ENCODE measurements at places on chromosomes 7 and 10. TPM values are rescaled to one million over a fixed set of nuclear protein-coding genes. Genes with fewer than 3 reads are reported as not detected.

Gene MKRN1
- 40.0 TPM for total RNA-seq

DNA sequence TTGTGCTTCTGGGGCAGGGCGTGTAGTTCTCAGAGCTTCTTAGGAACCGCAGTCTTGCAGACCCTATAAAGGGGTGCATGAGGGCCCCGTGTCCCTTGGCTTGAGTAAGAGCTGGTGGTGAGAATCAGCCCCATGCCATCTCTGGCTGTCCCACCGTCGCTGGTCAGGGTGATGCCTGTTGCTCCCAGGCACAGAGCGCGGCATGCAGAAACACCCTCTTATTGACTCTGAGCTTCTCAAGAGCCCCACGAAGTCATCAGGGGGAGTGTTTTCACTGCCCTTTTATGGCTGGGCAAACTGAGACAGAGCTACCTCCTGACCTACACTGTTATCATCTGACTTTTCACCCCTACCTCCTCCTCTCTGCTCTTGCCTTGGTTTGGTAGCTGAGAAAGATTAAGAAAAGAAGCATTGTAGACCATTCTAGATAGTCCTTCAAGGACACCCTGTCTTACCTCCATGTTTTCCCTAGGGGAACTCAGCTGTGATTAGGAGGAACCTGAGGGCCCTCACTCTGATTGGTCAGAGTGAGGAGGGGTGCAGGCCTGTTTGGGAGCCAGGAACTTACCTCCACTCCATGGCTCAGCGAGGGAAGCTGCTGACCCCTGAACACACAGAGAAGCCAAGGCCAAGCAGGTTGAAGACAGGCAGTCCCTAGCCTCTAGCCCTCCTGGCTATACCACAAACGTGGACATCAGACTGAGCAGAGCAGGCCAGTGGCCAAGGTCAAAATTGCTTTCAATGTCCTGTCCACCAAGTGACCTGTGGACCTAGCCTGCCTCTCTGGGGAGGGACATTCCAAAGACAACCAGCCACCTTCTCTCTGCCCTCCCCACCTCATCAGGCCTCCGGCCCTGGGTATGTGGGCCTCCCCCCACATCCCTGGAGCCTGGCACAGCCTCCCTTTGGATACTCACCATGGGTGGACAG, 17.6 kb downstream of the UNC5B start:
- DNase-seq: no peak

Gene GIMAP1
- total RNA-seq: not detected

- DNase-seq: no peak
These were observed 115.1 kb downstream of the GALNT11 start for GRCh38 chr7:152140560-152140959.

DNA sequence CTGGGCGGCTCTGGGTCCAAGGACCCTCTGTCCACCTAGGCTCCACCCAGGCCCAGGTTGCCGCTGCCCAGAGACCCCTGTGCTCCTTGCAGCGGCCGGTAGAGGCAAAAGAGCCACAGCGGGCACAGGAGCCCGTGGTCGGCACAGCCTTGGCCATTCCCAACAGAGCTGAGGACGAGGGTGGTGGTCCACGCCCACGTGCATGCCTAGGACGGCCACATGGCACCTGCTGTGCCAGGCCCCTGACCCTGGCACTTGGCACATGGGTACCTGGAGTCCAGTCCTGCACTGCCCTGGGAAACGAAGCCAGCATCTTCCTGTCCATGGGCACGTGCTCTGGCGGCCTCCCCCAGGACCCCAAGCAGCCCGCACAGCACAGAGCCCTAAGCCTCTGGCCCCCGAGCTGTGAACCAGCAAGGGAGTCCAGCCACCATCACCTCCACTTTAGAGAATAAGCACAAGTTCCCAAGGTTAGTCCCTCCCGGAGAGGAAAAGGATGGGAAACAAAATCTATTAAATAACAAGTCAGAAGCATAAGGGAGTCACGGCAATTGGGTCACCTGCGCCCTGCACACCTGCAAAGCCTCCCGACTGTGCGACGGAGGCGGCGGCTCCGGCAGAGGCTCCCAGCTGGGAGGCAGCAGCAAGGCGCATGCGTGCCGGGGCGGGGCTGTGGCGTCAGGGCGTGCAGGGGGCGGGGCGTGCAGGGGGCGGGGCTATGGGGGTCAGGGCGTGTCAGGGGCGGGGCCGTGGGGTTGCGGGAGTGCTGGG, 59.1 kb downstream of the STK32C start:
- no peak for DNase-seq

Gene ADAMTS14
- 1.3 TPM for total RNA-seq

Gene EBF3
- total RNA-seq: not detected

DNA sequence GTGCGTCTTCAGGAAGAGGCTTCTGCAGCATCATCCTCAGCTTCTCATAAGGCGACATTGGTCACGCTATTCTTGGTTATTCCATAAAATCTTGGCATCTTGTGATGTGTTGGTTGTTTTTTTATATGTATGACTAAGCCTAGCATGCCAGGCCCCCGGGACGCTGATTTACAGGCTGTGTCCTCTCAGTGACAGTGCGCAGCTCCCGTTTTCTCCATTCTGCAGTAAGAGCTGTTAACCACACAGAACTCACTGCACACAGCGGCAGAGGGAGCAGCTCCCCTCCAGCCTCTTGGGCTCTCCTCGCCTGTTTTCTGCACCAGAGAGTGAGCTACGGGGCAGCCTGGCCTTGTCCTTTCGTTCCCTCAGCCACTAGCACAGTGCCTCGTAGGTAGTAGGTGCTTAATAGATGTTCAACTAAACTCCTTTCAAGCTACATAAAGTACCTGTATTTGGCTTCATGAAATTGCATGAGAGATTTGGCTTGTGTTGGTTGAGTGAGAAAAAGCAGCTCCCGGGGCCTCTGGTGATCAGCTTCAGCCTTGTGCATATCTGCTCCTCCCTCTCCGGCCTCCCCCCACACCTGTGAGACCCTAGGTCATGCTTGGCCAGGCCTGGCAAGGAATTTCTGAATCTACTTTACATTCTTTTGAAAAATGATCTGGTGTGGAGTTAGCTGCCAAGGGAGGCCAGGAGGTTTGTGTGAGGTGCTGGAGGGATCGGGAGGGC, 116.2 kb downstream of the WDR37 start:
- DNase-seq: no peak

Gene TMEM26
- total RNA-seq: 0.23 TPM

Gene MMD2
- not detected for total RNA-seq

DNA sequence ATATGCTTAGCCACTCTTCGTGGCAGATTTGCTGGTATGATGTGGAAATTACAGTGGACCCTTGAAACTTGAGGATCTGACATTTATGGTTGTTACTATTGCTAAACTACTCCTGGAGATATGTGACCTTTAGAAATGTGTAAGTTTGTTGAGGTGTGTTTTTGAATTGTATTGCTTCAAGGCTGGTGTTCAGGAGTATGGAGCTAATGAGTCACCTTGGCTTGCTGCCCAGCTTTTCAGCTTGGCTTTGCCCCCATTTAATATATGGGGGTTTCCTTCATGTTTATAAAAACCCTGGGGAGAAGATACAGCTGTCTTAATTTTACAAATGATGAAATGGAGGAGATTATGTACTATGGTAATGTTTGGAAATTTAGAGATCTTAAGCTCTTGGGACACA, 11.6 kb downstream of the HBP1 start:
- DNase-seq: no peak

- no peak for DNase-seq
These were observed 258.6 kb upstream of the TCERG1L start for GRCh38 chr10:131569851-131570715.

DNA sequence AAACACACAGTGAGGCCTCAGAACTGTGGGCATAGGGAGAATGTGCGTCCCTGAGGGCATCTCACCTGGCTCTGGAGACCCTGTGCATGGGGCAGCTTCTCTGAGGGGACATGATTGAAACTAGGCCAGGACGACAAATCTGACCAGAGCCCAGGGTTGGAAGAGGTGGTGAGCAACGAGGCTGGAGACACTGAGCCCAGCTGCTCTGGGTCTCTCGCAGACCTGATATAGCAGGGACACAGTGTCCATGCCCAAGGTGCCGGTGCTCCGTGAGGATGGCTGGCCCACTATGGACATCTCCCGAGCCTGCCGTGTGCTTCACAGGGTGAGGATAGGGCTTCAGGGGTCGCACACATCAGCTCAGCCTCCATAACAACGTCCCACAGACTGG, 49.3 kb upstream of the INSIG1 start:
- no peak for DNase-seq

GRCh38 chr7:123499211-123499970, 35.0 kb downstream of the IQUB start:
- DNase-seq: no peak

GRCh38 chr10:31999070-31999660, 57.1 kb downstream of the KIF5B start:
- no peak for DNase-seq

DNA sequence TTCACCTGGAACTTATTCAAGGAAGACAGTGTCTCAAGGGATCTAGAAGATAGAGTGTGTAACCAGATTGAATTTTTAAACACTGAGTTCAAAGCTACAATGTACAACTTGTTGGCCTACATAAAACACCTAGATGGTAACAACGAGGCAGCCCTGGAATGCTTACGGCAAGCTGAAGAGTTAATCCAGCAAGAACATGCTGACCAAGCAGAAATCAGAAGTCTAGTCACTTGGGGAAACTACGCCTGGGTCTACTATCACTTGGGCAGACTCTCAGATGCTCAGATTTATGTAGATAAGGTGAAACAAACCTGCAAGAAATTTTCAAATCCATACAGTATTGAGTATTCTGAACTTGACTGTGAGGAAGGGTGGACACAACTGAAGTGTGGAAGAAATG, 10.9 kb downstream of the IFIT3 start:
- DNase-seq: no peak

Gene CCL26
- not detected for total RNA-seq

Gene SPDYE5
- not detected for total RNA-seq

DNA sequence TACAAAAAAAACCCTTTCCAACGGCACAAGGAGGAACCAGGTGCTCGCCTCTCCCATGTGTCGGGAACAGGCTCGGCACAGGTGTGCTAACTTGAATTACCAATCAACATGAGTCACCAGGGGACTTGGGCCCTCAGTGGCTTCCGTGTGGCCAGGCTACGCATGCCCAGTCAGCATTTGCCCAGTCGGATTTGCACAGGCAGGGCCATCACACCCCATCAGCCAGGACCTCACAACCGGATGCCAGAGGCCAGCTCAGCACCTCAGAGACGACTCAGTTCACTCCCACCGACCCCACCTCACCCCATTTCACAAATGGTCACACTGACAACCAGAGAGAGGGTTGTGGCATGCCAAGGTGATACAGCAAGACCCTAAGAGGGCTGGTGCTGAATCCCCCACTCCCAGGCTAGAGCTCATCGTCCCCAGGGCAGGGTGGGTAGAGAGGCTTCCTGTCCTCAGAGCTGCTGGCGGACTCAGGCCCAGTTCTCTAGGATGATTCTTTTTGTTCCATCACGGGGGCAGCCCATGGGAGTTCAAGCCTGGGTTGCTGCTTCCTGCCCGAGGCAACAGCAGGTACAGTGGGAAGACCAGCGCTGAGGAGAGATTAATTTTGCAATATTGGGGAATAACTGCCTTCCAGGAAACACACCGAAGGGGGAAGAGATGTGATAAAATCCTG, 13.6 kb downstream of the ANXA11 start:
- DNase-seq: no peak

Gene ADAM12
- 4.3 TPM for total RNA-seq

GRCh38 chr10:111511751-111512150, 434.9 kb downstream of the ADRA2A start:
- no peak for DNase-seq

Gene FAM25A
- total RNA-seq: not detected

- DNase-seq: no peak
These were observed 87.2 kb upstream of the UNC5B start for GRCh38 chr10:71124921-71125748.

Gene ANKRD1
- 127 TPM for total RNA-seq

GRCh38 chr7:70355198-70356020, 757.1 kb downstream of the AUTS2 start:
- DNase-seq: no peak

GRCh38 chr7:108135446-108136190, 5.5 kb upstream of the LAMB4 start:
- no peak for DNase-seq

Gene TM9SF3
- total RNA-seq: 77.1 TPM

- no peak for DNase-seq
These were observed 237.5 kb upstream of the HPS1 start for GRCh38 chr10:98684019-98684899.

- no peak for DNase-seq
These were observed 93.4 kb downstream of the PIP4K2A start for GRCh38 chr10:22620929-22621328.

Gene CACNB2
- not detected for total RNA-seq

Gene CFAP43
- total RNA-seq: 0.14 TPM

GRCh38 chr10:132187430-132188138, 836 bp downstream of the DPYSL4 start:
- no peak for DNase-seq

DNA sequence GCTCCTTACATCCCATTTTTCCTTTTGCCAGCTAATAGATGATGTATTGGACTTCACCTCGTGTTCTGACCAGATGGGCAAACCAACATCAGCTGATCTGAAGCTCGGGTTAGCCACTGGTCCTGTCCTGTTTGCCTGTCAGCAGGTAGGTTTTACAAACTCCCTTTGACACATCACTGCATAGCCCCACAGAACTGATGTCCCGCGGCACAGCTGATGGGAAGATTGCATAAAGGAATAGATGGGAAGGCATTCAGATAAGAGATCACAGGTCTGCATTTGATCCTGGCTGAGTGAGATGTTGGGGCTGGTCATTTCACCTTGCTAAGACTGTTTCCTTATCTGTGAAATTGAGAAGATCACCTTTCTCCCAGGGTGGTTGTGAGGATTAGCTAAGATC, 37.9 kb downstream of the PDSS1 start:
- DNase-seq: no peak

GRCh38 chr7:29853789-29854188, 47.5 kb downstream of the WIPF3 start:
- DNase-seq: no peak

Gene MYPN
- total RNA-seq: 0.36 TPM

Gene BAMBI
- total RNA-seq: 12.6 TPM

DNA sequence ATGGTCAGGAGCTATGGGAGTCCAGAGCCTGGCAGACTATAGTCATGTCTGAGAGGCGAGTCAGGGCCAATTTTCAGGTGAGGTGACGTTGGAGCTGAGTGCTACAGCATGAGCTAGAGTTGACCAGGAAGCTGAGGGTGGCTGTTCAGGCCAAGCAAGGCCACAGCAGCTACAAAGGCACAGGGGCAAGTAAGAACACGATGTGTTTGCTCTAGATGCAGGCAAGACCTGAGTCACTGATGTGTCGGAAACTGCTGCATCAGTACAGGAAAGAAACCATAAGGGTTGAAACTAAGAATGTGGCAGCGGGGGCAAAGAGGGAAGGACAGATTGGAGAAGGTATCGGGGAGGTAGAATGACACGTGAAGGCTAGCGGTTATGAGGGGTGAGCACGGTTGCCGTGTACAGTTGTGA, 11.8 kb upstream of the RRP12 start:
- no peak for DNase-seq

Gene SH3PXD2A
- total RNA-seq: 5.8 TPM

Gene TMEM120A
- total RNA-seq: 13.6 TPM

DNA sequence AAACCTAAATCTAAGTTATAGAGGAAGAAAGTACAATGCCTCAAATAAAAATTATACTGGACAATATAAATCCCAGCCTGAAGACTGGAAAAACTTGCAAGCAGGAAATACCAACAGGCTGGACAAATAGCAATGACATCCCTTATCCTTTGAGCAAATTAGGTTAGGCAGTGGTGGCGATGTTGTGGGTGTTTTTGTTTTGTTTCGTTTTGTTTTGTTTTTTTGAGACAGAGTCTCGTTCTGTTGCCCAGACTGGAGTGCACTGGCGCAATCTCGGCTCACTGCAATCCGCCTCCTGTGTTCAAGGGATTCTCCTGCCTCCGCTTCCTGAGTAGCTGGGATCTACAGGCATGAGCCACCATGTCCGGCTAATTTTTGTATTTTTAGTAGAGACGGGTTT, 57.3 kb upstream of the TES start:
- no peak for DNase-seq

All from epithelial cell of proximal tubule (primary cell).